Fibroblast of skin of scalp (primary cell): ENCODE measurements at places on chromosomes 3 and 15.

- DNase-seq, result peak; percentile 75
Measured at GRCh38 chr3:9870978-9871377, 9.1 kb downstream of the CIDEC start.

- no peak for DNase-seq
Measured at GRCh38 chr3:175518459-175518858, 659.3 kb downstream of the NAALADL2 start.

DNA sequence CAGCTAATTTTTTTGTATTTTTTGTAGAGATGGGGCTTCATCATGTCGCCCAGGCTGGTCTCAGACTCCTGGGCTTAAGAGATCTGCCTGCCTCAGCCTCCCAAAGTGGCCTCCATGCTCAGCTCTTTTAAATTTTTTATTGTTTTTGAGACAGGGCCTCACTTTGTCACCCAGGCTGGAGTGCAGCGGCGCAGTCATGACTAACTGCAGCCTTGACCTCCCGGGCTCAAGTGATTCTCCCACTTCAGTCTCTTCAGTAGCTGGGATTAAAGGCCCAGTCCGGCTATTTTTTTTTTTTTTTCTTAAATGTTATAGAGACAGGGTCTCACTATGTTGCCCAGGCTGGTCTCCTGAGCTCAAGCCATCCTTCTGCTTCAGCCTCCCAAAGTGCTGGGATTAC is 15.1 kb upstream of the BAHD1 start:
- no peak for DNase-seq

DNA sequence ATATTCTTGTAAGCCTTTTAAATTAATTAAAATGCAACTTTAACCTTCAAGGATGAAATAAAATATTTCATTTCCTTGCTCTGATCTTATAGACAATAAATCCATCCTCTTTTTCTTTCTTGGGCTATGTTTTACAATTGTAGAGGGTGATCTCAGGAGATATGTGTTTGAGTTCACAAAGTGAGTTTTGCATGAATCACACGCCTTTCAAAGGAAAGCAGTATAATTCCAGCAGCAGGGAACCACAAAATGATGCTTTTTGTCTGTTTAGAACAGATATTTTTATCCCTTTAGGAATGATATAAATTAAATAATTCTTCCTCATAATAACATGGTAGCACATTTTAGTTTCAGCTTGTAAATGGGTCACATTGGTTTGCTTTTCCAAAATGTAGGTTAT is 191.2 kb downstream of the SEMA6D start:
- peak; percentile 15 for DNase-seq

- no peak for DNase-seq
Measured at GRCh38 chr15:94229591-94230369, 1.6 kb upstream of the MCTP2 start.

DNA sequence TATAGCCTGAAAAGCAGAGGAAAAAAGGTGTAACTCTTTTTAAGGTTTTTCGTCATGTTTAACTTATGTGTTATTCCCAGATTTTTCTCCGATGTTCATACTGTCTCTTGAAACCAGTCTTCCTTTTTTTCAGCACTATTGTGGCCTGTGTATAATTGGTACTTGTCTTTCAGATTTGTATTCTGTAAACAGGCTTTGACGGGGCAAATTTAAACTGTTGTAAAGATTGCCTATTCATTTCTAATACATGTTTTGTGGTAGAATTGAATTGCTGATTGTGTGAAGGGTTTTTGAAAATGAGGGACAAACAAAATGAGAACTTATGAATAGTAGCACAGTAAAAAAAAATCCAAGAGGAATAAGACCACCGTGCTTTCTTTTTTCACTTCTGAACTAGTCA is 33.6 kb downstream of the AKAP13 start:
- DNase-seq, result no peak

GRCh38 chr3:131705558-131706051 is 202.8 kb upstream of the MRPL3 start:
- peak; percentile 53 for DNase-seq

DNA sequence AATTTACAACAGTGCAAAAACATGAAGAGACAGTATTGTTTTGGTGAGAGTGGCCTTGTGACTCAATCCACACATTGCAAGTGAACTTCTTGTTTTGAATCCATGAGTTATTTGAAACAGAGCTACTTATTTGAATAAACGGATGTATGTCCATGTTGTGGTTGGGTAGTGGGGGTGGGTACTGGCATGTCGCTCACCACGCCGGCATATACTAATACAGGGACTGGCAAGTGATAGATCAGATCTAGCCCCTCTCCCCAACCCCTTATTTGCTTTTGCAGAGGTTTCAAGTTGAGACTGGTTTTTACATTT is 83.8 kb downstream of the EDEM1 start:
- DNase-seq, result no peak

GRCh38 chr3:18234717-18235335 is 190.3 kb downstream of the SATB1 start:
- no peak for DNase-seq

GRCh38 chr3:127549826-127550467 is 40.6 kb downstream of the TPRA1 start:
- DNase-seq, result no peak

DNA sequence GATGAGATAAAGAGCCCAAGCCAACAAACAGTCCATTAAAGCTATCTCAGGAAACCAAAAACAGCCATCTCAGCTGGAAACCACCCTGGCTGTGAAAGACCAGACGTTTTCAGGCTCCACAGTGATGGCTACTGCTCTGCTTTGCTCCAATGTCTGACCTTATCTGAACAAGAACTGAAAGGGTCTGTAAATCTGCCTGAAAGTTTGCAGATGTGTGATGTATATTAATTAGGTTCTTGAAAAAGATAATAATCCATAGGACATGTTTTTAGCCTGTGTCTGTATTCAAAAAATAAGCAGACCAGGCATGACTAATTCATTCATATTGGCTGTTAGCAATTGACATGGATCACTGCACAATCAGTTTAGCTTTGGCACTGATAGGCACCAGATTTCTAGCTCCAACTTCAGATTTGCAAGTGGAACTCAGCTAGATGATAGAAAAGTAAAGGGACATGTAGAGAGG is 611.4 kb upstream of the NAALADL2 start:
- no peak for DNase-seq

- DNase-seq, result no peak
Measured at GRCh38 chr3:170953736-170954135, 45.3 kb upstream of the EIF5A2 start.

DNA sequence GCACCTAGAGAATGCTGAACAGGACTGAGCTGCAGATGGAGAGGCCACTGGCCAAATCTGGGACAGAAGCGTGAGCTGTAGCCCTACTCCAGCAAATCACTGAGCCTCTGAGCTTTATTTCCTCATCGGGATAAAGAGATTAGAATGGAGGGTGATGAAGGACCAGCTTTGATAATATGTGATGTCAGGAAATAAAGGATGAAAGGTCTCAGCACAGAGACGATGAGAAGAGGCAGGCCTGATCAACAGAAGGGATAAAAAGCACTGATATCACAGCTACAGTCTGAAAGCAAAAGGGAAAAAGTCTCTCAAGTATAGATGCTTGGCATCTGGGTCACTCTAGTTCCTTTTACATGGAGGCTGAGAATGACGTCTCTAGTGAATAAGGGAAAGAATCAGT is 70.0 kb downstream of the DHX30 start:
- DNase-seq, result no peak

GRCh38 chr15:78087951-78088772 is 4.2 kb upstream of the SH2D7 start:
- DNase-seq, result no peak

- no peak for DNase-seq
Measured at GRCh38 chr3:58567251-58567515, 10.0 kb downstream of the FAM107A start.

- peak; percentile 15 for DNase-seq
Measured at GRCh38 chr3:190229632-190230424, 92.4 kb downstream of the CLDN1 start.

DNA sequence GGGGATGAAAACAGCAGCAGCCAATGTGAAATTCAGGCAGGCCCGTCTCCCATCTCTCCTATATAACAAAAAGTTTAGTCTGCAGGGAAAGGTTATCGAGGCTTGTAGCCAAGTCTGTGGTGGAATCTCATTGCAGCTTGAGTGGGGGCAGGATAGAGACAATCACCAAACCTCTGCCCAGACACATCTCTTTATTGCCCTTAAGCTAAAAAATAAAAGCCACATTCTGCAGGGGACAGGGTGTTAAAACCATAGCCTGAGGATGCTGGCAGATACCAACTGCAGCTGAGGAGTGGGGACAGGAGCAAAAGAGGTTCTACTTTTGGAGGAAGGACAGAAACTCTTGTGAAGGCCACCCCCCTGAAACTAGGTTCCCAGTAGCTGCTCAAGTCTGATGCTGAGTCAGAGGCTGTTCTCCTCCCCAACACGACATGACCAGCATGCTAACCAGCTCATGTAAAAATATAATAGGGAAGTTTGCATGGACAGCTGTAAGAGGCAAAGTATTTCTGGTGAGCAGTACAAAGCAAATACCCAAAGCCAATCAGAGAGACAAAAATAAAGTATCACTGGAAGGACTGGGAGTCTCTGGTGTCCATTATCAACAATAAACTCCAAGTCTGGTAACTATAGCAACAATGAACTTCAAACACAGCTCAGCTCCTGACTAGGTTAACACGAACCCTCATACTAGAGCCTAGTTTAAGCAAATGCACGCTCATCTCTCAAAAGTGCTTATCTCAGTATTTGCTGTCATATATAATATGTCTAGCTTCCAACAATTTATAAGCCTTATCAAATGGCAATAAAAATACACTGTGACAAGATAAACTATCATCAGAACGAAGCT is 362.2 kb upstream of the SLCO3A1 start:
- peak; percentile 27 for DNase-seq

DNA sequence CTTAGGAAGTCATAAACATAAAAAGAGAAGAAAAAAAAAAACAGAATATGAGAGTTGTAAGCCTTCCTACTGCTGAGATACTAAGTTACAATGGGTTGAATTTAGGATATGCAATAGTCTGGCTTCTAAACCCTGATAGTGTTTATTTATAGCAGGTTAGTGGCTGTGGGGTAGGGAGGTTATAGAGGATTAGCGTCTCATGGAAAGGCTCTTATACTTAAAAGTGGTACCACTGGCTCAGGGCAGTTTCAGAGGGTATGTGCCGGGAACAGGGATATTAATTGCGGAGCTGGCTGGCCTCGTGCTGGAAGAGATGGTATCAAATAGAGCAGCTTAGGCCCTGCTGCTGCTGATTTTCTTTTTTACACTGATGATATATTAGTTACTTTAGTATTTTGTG is 60.8 kb downstream of the PFN2 start:
- no peak for DNase-seq

GRCh38 chr15:42159381-42160015 is 3.1 kb upstream of the PLA2G4F start:
- DNase-seq, result no peak

DNA sequence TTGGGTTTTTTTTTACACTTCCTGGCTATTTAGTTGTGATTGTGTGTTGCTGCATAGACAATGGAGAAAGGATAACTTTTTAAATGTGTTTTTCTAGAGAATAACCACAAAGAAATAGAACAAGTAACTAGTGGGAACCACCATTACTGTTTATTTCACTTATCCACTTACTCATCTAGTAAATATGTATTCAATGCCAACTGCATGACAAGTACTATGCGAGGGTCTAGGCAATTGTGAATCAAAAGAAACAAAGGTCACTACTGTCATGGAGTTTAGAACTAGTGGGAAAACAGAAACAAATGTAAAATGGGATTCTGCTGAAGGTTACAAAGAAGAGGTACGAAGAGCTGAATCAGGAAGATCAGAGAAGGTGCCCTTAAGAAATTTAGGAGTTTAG is 600.9 kb upstream of the ROBO2 start:
- DNase-seq, result peak; percentile 55

DNA sequence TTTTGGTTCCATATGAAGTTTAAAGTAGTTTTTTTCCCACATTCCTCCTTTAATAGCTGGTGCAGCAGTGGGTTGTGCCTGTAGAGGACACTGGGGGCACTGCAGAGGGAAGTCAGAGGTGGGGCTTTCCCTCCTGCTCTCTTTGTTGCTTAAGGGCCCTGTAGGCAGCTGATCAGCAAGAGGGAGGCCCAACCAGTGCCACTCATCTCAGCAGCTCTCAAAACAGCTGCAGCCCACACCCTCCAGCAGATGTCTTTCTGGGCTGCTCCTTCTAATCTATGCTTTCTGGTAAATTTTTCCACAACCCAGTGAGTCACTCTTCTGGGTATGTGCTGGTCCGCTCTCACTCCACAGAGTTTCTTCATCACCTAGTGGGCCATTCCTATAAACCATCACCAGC is 263.8 kb downstream of the FEZF2 start:
- DNase-seq, result peak; percentile 92

- no peak for DNase-seq
Measured at GRCh38 chr15:99021694-99022093, 14.1 kb upstream of the PGPEP1L start.

DNA sequence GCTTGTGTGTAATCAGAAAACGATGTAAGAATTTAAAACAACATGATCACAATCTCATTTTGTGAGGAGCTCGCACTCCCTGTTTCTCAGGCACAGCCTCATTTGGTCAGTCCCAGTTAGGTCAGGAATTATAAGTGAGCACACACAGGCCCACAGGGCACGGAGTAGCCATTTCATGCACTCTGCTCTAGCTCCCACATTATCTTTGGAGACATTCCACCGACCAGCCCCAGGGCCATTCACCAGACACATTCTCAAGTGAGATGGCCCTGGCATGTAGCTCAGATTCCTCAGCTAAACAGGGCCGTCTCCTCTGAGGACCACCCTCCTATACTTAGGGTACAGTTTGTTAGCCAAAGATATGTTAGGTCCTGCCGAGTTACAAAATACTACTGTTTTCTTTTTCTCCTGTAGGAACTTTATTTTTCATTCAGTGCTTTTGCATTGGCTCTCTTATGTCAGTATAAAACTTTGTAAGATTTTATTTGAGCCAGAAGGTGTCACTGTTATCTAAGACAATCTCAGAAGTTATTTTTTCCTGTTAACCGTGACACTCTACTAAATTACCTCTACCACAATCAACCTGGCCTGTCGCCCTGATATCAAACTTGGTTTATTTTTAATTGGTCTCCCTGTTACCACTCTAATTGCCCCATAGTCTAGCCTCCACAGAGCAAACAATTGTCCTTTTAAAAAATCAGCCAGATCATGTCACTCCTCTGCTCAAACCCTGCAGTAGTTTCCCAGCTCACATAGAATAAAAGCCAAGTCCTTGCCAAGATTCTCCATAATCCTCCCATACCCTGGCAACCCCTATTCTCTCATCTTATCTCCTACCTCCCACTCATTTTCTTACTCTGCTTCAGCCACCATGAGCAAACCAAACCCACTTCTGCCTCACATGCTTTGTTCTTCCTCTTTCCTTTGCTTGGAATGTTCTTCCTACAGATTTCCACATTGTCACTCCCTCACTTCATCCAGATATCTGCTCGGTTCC is 105.7 kb downstream of the PPP2R3A start:
- DNase-seq, result peak; percentile 35
